HTR-8/SVneo (cell line): ENCODE measurements at places on chromosomes 1 and 21.

DNA sequence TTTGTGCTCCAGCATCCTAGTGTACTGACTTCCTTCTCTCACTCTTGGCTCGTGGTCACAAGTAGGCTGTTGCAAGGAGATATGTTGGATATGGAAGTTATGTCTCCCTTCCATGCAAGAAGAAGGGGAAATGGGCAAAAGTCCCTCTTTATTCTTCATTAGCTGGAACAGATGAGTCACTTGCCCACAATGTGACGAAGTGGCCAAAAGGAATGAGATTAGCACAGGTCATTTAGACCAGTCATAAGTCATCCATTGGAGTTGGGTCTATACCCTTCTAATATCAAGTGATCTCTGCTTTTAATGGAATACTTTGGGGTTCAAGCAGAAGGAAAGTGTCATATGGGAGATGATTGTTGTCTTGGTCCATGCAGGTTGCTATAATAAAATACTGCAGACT lies 91.2 kb upstream of the NGF start:
- DNase-seq = no peak

DNA sequence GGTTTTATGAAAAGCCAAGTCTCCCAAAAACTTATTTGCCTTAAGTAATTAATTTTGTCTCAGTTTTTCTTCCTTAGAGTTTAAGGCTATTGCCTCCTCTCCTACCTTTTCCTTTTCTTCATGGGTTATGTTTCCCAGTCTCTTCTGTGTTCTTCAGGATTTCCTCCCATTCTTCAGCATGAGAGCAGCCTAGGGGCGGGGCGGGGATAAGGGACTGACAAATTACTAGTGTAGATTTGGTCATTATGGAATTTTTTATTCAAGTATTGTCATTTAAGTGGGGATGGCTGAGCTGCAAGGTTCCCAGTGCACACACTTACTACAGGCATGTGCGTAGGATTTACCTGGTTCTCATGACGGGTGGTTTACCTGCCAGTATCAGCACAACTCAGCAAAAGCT lies 35.2 kb upstream of the PIGV start:
- no peak for DNase-seq

DNA sequence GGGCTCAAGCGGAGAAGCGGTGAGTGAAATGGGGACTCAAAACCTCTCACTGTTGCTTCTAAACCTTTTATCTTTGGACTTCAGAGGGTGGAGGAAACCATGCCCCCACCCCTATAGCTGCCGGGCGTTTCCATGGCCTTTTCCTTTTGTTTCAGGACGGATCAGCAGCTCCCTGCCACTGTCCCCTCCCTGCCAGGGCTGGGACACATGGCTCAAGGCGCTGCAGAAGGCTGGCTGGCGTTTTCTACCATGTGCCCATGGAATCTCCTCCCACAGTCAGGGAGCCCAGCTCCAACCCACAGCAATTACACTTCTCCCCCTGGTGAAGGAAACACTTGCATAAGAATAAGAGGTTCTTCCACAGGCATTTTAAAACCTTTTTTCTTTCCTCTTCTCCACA lies 812.7 kb downstream of the PLA2G4A start:
- DNase-seq = no peak

DNA sequence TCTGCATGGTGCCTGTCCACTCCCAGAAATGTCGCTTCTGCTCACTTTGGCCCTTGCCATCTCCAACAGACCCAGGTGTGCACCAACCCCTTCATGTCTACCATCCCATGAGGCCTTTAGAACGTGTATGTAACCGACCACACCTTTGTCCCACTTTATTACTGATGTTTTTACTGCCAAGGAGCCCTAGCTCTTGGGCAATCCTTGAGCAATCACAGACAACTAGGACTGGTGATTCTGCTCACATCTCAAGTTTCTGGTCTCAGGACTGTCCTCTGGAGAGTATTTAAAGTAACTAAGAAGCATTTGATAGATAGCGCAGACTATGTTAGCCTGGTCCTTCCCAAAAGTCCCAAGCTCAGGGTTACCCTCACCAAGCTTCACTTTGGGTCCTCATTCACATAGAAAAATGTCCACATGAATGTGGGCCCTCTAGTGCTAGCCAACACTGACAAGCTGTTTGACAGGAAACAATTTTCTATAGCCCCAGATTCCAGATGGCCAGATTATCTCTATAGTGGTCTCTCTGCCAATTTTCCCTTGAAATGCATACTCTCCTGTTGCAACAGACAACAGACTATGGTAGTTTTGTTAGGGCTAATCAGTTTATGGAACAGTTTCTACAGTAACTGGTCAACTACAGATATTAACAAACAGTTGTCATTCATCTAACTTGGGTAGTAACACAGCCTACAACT lies 6.9 kb upstream of the TMEM81 start:
- no peak for DNase-seq

DNA sequence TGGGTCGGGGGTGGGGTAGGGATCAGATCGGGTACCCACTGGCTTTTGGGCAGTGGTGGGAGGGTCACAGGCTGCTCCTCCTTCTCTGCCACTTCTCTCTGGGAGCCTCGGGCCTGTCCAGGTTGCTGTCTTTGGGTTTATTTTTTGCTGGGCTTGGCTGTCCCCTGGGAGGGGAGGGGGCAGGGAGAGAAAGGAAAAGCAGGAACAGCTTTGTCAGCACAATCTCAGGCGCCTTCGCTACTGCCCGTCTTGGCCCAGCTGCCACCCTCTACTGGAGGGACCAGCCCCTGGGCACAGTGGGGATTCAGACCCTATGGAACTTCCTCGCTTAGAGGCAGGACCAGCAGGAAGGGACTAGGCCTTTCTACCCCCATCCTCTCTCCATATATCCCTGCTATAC lies 8.4 kb downstream of the KCNQ4 start:
- DNase-seq = no peak

- DNase-seq = no peak
These were observed 71.8 kb upstream of the SAMSN1 start for GRCh38 chr21:14617871-14618270.

DNA sequence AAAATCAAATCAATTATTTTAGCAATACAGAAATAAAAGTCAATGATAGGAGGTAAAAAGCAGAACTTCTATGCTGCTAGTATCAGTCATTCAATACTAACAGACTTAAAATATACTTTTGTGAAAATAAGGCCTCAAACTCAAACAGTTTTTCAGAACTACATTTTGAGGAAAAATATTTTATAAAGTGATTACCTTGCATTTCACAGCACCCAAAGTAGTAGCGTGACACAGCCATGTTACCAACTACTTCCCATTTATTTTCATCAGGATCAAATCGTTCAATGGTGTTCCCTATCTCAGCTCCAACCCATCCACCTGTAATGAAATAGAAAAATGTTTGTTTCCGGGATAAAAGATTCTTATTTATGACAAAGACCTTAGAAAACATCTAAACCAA lies 28.7 kb downstream of the TMEM69 start:
- DNase-seq = no peak

DNA sequence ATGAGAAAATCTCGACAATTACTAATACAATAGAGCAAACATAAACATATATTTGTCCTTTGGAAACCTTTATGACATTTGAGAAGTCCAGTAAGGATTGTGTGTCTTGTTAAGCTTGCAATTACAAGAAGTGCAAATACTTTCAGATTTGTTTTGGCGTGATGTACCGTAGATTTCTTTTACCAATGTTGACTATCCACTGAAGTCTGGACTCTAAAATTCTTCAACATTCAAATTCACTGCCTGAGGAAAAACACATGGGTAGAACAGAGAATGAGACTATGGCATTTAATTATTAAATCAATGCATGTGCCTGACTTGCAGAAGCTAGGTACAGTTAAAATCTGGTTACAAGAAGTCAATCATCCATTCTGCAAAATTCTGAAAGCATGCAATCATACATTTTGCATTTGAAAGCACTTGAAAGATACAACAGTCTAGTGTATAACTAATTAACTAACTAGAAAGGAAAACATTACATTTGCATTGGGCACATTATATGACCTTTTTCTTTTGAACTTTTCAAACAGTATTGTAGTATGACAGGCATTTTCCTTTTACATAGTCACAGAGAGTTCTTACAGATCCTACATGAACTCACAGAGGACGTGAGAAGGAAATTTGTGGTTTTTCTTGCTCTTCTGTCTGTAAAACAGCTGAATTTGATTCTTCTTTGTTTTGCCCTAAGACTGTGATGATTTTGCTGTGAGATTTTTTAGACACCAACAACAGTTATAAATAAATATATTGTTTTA lies 511.1 kb upstream of the ADGRL4 start:
- no peak for DNase-seq

- DNase-seq = no peak
These were observed 13.4 kb downstream of the DRAXIN start for GRCh38 chr1:11704691-11705475.

- DNase-seq = no peak
These were observed 285.7 kb downstream of the TM2D1 start for GRCh38 chr1:61439234-61439633.

DNA sequence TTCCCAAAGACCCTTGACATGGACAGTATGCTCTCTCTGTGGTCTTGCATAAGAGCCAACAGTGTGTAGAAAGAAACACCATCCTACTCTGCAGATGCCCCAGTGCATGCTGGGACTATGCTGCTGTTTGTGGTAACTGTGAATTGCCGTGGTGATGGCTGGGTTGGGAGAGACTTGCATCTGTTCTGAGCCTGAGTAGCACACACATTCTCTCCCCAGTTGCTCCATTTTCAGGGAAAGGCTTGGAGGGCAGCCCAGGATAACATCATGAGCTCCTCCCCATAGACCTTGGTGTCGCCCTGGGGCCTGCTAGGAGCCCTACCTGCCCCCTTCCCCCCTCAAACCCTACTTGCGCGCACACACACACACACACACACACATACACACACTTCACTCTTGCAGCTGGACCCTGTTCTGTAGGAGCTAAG lies 120.9 kb upstream of the IPO9 start:
- DNase-seq = no peak

DNA sequence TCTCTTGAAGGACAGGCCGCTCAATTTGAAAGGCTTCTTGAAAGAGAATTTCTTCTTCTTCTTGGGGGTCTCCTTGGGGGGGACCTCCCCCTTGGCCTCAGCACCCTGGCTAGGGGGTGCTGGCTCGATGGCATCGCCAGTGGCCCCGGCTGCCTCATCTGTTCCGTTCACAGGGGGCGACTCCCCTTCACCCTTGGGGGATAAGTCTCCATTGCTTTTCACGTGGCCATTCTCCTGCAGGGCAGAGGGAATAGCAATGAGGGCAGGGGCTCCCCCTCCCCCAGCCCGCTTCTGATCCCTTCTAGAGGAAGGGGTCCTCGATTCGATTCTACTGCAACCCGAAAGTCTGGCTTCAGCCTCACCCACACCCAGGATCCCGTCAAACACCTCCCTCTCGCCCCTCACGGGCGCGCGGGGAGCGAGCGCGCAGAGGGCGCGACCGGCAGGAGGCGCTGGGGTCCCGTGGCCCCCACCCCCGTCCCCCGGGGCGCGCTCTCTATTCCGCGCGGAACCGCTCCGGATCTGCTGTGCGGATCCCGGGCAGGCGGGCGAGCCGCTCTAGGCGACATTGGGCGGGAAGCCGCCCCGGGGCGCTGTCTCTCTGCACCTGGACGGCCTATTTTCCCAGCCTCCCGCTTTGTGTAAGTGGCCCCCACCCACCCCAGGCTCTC lies 1.0 kb downstream of the MARCKSL1 start:
- peak; percentile 47 for DNase-seq

- DNase-seq = no peak
These were observed 200.8 kb upstream of the VAMP3 start for GRCh38 chr1:7570311-7570710.

- no peak for DNase-seq
These were observed 25.0 kb downstream of the GORAB start for GRCh38 chr1:170556917-170557316.

GRCh38 chr1:227792216-227793078 lies 23.0 kb upstream of the PRSS38 start:
- no peak for DNase-seq

- DNase-seq = no peak
These were observed 48.6 kb downstream of the MDM4 start for GRCh38 chr1:204564835-204565234.

DNA sequence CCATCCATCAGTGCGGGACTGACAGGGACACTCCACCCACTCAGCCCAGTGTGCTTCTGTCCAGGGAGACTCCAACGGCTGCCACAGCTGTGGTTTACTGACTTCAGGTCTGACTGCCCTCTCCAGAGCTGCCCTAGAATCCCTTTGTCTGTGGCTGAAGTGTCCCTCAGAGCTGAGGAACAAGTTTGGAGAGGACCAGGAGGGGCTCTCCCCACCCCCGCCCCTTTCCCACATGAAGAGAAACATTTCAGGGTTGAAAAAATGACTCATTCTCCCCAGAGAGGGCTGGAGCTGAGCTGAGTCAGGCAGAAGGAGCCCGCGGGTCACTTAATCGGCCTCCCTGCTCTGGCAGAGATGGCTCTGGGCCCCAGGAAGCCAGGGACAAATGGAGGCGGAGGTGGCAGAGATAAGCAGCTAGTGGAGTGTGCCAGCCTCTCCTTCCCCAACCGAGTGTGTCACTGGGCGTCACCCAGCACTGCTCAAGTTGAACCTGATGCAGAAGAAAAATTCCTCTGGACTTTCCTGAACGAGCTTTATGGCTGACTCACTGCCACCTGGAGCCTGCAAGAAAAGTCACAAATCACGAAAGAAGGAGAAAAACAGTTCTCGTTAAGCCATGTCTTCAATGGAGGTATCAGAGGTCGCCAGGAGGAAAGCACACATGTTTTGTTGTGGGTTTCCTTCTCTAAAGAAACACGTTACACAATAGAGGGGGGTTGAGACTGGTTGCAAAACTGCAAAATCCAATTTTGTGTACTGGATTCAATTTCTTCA lies 34.3 kb upstream of the ECE1 start:
- DNase-seq = peak; percentile 73

DNA sequence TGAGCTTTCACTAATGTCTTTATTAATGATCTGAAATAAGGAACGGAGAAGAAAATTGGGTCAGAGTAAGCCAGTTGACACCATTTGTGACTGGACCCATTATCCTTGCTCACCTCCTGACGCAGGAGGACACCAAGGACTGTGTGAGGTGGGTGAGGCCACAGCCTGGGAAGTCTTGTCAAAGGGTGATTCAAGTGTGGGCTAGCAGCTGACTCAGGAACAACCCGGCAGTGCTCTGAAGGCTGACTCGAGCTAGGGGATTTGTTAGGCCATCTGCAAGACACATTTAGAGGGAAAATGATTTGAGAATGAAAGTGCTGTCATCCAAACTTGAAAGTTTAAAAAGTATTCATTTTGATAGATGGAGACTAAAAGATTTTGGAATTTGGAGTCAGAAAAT lies 21.2 kb downstream of the PRRX1 start:
- DNase-seq = no peak

DNA sequence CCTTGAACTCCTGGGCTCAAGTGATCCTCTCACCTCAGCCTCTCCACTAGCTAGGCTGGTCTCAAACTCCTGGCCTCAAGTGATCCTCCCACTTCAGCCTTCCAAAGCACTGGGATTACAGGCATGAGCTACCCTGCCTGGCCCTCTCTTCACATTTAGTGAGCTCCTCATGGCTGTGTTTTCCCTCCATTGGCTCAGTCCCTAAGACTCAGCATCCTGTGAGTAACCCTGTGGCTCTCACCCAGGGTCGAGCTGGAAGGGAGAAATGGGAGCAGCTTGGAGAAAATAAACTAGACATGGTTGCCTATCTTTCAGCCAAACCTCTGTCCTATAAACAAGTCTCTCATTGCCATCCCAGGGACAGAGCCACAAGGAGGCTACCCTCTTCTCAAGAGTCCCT lies 17.5 kb downstream of the NCF2 start:
- DNase-seq = no peak
